Progenitor cell of endocrine pancreas (in vitro differentiated cells): ENCODE measurements at places on chromosomes 7 and 10.
A peak's percentile ranks its signal among the peaks of the same experiment; 100 is the strongest.

GRCh38 chr10:71782917-71783490, 9.7 kb upstream of the VSIR start:
- no peaks in the 10 kb centered on the region for H3K4me1 ChIP-seq
- peaks cover 20% of the 10 kb centered on the region for H3K27me3 ChIP-seq
- H3K36me3 ChIP-seq = no peaks in the 10 kb centered on the region
- DNase-seq = no peak

GRCh38 chr10:28681291-28681763, 4.0 kb downstream of the BAMBI start:
- peaks cover 14% of the 10 kb centered on the region for H3K36me3 ChIP-seq
- no peaks in the 10 kb centered on the region for H3K27me3 ChIP-seq
- peak overlapping the region; percentile 97 for H3K4me3 ChIP-seq
- H3K4me1 ChIP-seq = peaks cover 56% of the 10 kb centered on the region

DNA sequence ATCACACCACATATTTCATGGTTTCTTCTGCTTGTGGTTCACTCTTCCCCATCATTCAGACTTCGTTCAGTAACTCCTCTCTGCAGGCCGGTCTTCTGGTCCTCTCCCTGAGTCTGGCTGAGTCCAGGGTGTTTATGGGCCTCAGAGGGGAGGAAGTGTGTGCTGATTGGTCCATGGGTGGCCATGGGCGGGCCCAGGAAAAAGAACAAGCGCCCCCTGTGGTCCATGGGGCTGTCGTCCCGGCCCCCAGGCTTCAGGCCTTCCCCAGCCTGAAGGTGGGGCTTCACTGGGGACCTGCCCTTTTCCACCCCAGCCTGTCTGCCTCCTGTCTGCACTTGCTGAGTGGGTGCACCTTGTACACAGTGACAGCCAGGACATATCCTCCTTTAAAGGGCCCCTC, 123.7 kb downstream of the VIPR2 start:
- H3K27ac ChIP-seq = no peak overlapping the region
- no peaks in the 10 kb centered on the region for H3K27me3 ChIP-seq
- no peak overlapping the region for H3K4me3 ChIP-seq
- peaks cover 7% of the 10 kb centered on the region for H3K4me1 ChIP-seq
- DNase-seq = no peak

- no peak for DNase-seq
- H3K27me3 ChIP-seq = no peaks in the 10 kb centered on the region
- peaks cover 8% of the 10 kb centered on the region for H3K36me3 ChIP-seq
- no peak overlapping the region for H3K27ac ChIP-seq
Measured at GRCh38 chr7:40219917-40220316, 85.1 kb downstream of the SUGCT start.

DNA sequence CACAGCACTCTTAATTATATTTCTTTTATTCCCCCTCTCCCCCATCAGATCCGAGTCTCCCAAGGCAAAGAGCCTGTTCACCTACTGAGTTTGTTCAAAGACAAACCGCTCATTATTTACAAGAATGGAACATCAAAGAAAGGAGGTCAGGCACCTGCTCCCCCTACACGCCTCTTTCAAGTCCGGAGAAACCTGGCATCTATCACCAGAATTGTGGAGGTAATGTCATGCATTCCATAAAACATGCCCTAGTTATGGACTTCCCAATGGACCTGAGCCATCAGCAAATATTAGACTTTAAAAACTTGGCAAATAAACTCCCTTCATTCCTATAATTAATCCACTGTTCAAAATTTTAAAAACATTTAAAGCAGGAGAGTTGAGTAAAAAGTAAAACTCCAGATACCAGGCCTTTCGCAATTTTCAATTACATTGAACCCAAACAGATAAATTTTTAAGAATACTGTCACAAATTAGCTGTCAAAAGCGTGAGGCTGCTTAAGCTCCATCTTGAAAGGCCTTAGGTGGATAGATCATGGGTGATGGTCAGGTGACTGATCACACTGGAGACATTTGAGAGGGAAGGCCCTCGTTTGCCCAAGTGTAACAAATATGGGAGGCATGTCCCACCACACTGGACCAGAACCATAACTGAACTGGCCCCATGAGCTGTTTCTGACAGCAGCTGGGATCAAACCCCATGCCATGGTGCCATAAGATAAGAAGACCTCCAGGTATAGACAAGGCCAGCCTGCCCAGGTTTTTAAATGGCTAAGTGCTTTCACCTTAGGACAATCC, 46.9 kb upstream of the ARL4A start:
- no peak for DNase-seq
- peaks cover 3% of the 10 kb centered on the region for H3K4me1 ChIP-seq
- H3K27ac ChIP-seq = no peak overlapping the region
- no peak overlapping the region for H3K4me3 ChIP-seq
- H3K27me3 ChIP-seq = no peaks in the 10 kb centered on the region

- H3K4me3 ChIP-seq = no peak overlapping the region
- H3K27ac ChIP-seq = no peak overlapping the region
- peaks cover 17% of the 10 kb centered on the region for H3K36me3 ChIP-seq
- no peaks in the 10 kb centered on the region for H3K4me1 ChIP-seq
- no peak for DNase-seq
Measured at GRCh38 chr10:5419466-5420094, 7.2 kb downstream of the NET1 start.

GRCh38 chr7:30159698-30160143, 24.9 kb downstream of the MTURN start:
- no peak overlapping the region for H3K27ac ChIP-seq
- no peak for DNase-seq
- H3K4me3 ChIP-seq = no peak overlapping the region
- peaks cover 4% of the 10 kb centered on the region for H3K36me3 ChIP-seq

DNA sequence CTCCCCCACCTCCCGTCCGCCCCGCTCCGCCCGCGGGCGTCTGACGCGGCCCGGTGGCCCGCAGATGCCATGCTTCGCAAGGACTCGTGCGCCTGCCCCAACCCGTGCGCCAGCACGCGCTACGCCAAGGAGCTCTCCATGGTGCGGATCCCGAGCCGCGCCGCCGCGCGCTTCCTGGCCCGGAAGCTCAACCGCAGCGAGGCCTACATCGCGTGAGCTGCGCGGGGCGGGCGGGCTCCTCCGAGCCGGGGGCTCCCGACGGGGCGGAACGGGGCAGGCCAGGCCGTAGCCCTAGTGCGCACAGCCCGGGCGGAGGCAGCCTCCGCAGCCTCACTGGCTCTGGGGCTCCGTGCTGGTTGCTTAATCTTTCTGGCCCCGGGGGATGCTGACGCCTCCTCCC, 2.8 kb downstream of the ASIC3 start:
- H3K27me3 ChIP-seq = peaks cover 23% of the 10 kb centered on the region
- no peaks in the 10 kb centered on the region for H3K4me1 ChIP-seq
- no peak overlapping the region for H3K27ac ChIP-seq
- H3K4me3 ChIP-seq = no peak overlapping the region

- no peaks in the 10 kb centered on the region for H3K36me3 ChIP-seq
- no peak overlapping the region for H3K27ac ChIP-seq
- H3K4me3 ChIP-seq = no peak overlapping the region
- no peaks in the 10 kb centered on the region for H3K4me1 ChIP-seq
- DNase-seq = no peak
- H3K27me3 ChIP-seq = peaks cover 12% of the 10 kb centered on the region
Measured at GRCh38 chr7:96589038-96589437, 120.6 kb downstream of the SEM1 start.

GRCh38 chr10:8453587-8453986, 399.1 kb downstream of the GATA3 start:
- no peak overlapping the region for H3K4me3 ChIP-seq
- no peak overlapping the region for H3K27ac ChIP-seq
- H3K4me1 ChIP-seq = no peaks in the 10 kb centered on the region
- no peaks in the 10 kb centered on the region for H3K36me3 ChIP-seq
- no peak for DNase-seq
- peaks cover 50% of the 10 kb centered on the region for H3K27me3 ChIP-seq

GRCh38 chr10:132248455-132249225, 59.1 kb downstream of the STK32C start:
- peak overlapping the region; percentile 69 for H3K4me3 ChIP-seq
- DNase-seq = peak; percentile 33
- no peaks in the 10 kb centered on the region for H3K4me1 ChIP-seq
- peaks cover 10% of the 10 kb centered on the region for H3K27me3 ChIP-seq
- no peak overlapping the region for H3K27ac ChIP-seq
- H3K36me3 ChIP-seq = no peaks in the 10 kb centered on the region

DNA sequence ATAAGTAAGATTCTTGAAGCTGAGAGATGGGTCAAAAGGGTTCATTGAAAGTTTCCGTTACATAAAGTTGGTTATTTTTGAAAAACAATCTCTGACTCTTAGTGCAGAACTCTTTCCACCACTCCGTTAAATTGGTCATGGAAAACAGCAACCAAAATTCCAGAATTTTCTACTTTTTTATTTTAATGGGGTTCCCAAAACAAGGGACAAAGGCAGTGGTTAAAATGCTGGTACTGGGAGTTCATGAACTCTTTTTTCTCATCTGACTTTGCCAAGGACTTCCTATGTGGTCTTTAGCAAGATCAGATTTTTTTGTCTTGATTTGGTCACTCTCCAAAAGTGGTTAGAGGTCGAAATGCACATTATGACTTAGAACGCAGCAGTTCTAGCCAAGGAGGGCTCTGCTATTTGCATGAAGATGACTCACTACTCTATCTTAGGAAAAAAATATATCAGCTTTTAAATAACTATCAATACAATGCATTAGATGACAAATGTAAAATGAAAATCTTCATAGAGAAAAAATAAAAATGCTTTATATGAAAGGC, 145.7 kb downstream of the REEP3 start:
- H3K4me1 ChIP-seq = no peaks in the 10 kb centered on the region
- H3K27ac ChIP-seq = no peak overlapping the region
- no peaks in the 10 kb centered on the region for H3K36me3 ChIP-seq
- H3K4me3 ChIP-seq = no peak overlapping the region
- peaks cover 5% of the 10 kb centered on the region for H3K27me3 ChIP-seq
